ENCODE measurements at places on chromosomes 2 and 18.

- DNase-seq, result no peak
Measured at GRCh38 chr2:178530625-178531142, 50.4 kb downstream of the PLEKHA3 start.

GRCh38 chr18:40935423-40935822, 1019.6 kb upstream of the PIK3C3 start:
- no peak for DNase-seq

- DNase-seq, result no peak
Measured at GRCh38 chr2:181780047-181780651, 99.8 kb upstream of the NEUROD1 start.

- DNase-seq, result no peak
Measured at GRCh38 chr2:219392754-219393153, 5.0 kb upstream of the DNPEP start.

GRCh38 chr2:173493874-173494273, 139.2 kb downstream of the CDCA7 start:
- DNase-seq, result no peak

DNA sequence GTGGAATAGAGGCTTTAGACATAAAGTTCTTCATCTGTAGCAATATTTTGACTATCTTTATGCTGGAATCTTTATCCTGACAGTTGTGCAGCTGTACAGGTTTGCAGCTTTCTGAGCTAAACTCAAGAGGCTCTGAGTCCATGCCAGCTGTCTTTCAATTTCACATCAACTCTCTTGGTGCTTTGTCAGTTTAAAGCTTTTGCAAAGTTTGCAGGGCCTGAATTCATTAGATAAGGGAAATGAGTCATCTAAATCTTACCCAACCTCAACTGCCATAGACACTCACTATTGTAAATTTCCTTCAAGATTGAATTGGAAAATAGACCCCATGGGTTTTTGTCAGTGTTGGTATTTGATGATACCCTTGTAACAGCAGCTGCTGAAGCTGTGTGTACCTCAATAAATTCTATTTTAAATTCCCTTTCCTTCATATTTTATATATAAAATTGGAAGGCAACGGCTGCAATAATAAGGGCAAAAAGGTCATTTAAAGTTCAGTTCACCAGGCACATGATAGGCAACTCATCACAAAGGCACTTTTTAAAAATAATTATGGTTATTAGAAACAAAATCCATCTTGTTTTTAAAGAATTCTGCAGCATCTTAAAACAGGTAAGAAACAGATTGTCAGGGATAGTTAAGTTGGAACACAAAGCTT, 169.9 kb upstream of the SLC39A10 start:
- no peak for DNase-seq

- no peak for DNase-seq
Measured at GRCh38 chr2:50215736-50216135, 816.2 kb downstream of the NRXN1 start.

GRCh38 chr2:234202601-234203000, 152.1 kb downstream of the SPP2 start:
- no peak for DNase-seq

- no peak for DNase-seq
Measured at GRCh38 chr2:186442885-186443284, 43.2 kb upstream of the ZC3H15 start.

All from tibial nerve (tissue), 4 donors.